Activated gamma-delta T cell (primary cell): ENCODE measurements at places on chromosomes 5 and 9.

DNA sequence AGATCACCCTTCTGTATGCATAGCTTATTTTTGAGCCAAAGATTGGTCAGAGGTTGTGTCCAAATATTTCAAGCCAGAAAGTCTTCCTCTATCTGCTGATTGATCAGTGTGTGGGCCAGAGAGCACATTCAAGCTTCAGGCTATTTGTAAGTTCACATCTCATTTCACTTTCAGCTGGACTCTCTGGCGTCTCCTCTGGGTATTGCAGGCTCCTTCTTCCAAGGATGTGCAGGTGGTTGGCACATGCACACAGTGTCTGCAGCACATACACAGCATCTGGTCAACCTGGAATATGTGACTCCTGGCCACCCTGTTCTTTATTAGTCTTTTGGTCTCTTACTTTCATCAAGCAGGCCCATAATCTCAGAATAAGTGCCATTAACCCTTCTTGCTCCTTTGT, 516.1 kb downstream of the ANXA1 start:
- no peak for DNase-seq

GRCh38 chr9:128164307-128164885, 4.3 kb downstream of the BBLN start:
- DNase-seq = no peak

- no peak for DNase-seq
These were observed 74.8 kb downstream of the ICE1 start for GRCh38 chr5:5497152-5497788.

GRCh38 chr5:176514244-176514950, 22.8 kb downstream of the RNF44 start:
- DNase-seq = no peak

DNA sequence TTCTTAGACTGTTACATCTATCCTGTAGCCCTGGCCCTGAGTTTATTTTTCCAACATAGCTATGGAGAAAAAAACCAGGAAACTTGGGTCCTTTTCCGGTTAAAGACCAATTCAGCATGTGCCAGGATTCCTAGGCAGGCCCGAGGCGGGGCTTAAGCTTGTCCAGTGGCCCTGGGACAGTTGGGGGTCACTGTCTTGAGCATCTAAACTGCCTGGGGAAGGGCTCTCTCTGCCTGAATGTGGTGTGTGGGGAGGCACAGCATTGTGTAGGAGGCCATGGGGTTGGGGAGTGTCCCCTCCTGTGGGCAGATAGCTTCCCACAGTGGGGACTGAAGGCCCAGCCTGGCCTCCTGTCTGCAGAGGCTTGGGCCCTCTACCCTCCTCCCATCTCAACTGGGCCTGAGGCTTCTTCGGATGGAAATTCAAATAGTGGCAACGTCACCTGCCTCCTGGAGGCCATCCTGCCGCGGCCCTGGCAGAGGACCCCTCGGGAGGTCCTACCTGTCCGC, 88.8 kb downstream of the PHF2 start:
- DNase-seq = no peak

GRCh38 chr5:120055858-120056257, 408.2 kb upstream of the PRR16 start:
- DNase-seq = no peak

GRCh38 chr9:16625161-16625631, 245.3 kb downstream of the BNC2 start:
- DNase-seq = no peak
